CD4-positive, alpha-beta T cell treated with Interleukin-12 subunit alpha and Interleukin-12 subunit beta, for 1 hour (primary cell): ENCODE measurements at places on chromosomes 3 and 15.

DNA sequence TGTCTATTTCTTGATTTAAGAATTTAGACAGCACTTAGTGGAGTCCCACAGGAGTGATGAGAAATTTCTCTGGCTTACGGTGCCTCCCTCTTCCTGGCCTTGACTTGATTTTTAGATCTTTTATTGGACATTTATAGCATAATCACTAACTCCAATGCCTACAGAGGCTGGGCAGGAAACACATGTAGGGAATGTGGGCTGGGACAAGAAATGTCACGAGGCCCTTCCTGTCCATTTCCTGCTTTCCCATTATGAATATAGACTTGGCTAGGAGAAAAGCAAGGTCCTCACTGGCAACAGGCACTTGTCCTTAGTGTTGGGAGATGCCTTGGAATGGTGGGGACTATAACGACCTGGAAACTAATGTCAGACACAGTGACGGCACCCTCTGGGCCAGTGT is 100.3 kb downstream of the MYLK start:
- DNase-seq = no peak

DNA sequence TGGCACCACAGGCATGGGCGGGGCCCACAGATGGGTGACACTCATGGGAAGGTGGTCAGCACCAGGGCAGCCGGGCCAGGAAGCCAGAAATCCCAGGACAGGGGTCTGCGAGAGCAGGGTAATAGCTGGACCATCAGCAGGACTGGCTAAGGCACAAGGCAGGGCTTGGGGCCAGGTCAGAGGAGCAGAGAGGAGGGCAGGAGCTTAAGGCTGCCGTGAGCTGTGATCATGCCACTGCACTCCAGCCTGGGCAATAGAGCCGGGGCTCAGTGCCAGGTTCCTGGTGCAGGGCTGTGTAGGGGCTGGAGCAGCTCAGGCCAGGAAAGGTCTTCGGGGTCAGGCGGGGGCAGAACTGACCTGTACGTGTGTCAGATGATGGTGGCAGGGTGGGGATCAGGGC is 64.2 kb upstream of the LINGO1 start:
- DNase-seq = no peak

DNA sequence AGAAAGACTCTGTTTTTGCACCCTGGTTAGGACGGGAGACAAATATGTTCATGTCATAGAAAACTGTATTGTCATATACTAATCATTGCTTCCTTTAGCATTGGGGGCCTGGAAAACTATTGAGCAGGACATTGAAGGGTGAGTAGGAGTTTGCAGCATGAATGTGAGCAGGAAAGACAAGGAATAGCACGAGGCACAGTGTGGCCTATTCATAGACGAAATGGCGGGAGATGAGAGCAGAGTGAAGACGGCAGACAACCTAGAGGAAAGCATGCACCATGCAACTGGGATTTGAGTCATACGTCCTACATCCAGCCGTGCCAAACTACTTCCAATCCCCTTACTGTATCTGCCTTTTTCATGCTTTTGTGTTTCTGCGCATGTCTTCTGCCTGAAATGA is 508.1 kb downstream of the NTRK3 start:
- DNase-seq = no peak

GRCh38 chr3:132841621-132842020 is 119.4 kb upstream of the NPHP3 start:
- no peak for DNase-seq

GRCh38 chr3:32423534-32423933 is 31.9 kb downstream of the CMTM7 start:
- DNase-seq = no peak

GRCh38 chr15:87671289-87671688 is 585.2 kb downstream of the NTRK3 start:
- no peak for DNase-seq

DNA sequence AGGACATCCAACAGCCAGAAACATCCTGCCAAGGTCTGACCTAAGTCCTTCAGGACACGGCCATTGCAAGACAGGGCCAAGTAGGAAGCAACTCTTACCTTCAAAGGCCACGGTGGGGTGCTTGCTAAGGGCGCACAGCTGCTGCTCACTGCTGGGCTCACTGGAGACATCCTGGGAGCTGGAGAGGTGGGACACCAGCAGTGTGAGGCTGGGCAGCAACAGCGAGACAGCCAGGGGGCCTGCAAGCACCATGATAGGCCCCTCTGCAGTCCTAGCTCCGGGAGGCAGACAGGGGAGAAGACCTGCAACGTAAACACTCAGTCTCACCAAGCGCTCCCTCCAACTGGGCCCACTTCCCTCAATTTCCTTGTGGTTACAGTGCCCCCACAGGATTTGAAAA is 79.2 kb downstream of the SEMA5B start:
- DNase-seq = no peak

DNA sequence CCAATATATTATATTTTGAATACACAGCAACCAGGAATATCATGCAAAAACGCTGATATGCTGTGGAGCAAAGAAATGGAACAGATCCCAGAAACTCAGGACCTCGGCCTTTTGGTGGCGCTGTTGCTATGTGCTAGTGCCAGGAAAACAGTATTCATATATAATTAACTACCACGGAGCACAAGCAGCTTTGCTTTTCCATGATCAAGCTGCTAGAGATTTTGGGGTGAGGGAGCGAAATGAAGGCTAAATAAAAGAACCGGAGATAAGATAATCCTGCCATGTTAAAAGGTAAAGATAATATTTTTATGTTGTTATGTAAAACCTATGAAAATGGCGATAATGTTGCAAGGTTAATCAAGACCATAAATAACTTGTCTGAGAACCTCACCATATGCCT is 157.7 kb upstream of the FAM3D start:
- peak; percentile 6 for DNase-seq

DNA sequence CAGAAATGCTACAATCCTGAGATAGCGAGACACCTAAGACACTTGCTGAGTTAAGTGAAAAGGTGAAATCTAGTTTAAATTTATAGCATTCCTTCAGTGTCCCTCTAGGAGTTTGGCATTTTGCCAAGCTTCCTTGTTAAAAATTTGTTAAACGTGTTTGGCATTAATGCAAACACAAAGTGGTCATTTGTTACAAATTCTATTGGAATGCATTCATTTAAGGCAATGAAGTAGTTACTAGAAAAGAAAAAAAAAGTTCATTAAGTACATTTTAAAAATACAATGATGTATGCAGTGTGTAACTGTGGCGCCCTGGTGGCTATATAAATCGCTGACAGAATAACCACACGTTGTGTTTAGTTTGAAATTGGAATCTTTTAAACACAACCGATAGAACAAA is 31.3 kb upstream of the WNT5A start:
- no peak for DNase-seq

- DNase-seq = no peak
Measured at GRCh38 chr15:48090115-48090514, 30.7 kb upstream of the SLC24A5 start.

- DNase-seq = no peak
Measured at GRCh38 chr3:136211547-136211946, 15.4 kb upstream of the MSL2 start.

- no peak for DNase-seq
Measured at GRCh38 chr15:57384816-57385215, 8.5 kb downstream of the CGNL1 start.

DNA sequence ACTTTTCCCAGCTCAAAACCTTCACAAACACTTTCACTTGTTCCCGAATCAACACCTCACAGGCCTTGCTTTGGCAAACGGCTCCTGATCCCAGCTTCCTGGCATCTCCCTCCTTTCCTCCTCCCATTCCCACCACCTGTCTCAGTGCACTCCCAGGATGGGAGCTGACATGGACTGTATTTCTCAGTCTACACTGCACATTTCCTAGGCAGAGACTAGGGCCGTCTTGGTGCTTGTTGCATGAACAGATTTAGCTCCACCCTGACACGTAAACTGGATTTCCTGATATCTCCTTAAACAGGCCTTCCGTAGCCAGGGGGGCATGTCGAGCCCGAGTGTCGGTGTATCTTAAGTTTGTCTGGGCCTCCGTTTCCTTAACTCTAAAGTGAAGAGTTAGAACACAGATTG is 790 bp upstream of the WHAMM start:
- no peak for DNase-seq

DNA sequence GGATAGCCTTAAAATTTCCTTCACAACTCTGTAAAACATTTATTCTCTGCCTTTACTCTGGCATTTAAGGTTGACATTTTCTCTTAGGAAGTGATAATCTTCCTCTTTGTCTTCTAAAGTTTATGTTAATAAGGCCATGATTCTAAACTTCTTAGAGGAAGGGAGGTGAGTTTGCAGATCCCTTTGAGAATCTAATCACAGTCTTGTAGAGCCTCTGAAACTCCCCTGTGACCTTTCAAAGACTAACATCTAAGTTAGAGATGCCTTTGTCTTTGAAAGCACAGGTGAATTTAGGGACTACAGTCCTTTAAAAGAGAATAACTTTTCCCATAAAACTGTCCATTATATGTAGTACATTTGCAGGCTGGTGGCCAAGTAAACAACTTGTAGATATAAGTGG is 115.1 kb downstream of the PLCL2 start:
- no peak for DNase-seq

GRCh38 chr3:126797563-126797962 is 93.5 kb downstream of the CHCHD6 start:
- no peak for DNase-seq

DNA sequence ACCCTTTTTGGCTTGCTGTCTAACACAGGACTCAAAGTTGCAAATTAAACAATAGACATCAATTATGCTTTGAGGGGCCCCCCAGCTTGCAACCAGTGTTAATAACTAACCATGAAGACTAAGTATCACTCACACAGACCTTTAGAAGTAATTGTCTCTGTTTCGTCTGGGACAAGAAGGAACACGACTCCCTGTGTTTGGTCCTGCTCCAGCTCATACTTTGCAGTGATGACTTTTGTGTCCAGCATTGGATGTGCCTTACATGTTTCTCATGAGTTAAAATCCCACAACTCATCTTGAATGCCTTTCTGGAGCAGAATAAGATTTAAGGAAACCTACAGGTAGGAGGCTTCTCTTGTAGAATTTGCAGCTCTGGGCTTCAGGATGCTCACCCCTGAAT is 53.1 kb downstream of the GMNC start:
- no peak for DNase-seq

- DNase-seq = no peak
Measured at GRCh38 chr3:190155752-190156151, 35.1 kb upstream of the P3H2 start.

GRCh38 chr3:184639351-184639750 is 72.5 kb downstream of the MAGEF1 start:
- DNase-seq = no peak

GRCh38 chr15:67761343-67761742 is 64.0 kb upstream of the SKOR1 start:
- no peak for DNase-seq

- no peak for DNase-seq
Measured at GRCh38 chr3:101158374-101158773, 162.0 kb downstream of the IMPG2 start.

GRCh38 chr3:190323246-190323626 is 990 bp upstream of the CLDN1 start:
- DNase-seq = no peak

DNA sequence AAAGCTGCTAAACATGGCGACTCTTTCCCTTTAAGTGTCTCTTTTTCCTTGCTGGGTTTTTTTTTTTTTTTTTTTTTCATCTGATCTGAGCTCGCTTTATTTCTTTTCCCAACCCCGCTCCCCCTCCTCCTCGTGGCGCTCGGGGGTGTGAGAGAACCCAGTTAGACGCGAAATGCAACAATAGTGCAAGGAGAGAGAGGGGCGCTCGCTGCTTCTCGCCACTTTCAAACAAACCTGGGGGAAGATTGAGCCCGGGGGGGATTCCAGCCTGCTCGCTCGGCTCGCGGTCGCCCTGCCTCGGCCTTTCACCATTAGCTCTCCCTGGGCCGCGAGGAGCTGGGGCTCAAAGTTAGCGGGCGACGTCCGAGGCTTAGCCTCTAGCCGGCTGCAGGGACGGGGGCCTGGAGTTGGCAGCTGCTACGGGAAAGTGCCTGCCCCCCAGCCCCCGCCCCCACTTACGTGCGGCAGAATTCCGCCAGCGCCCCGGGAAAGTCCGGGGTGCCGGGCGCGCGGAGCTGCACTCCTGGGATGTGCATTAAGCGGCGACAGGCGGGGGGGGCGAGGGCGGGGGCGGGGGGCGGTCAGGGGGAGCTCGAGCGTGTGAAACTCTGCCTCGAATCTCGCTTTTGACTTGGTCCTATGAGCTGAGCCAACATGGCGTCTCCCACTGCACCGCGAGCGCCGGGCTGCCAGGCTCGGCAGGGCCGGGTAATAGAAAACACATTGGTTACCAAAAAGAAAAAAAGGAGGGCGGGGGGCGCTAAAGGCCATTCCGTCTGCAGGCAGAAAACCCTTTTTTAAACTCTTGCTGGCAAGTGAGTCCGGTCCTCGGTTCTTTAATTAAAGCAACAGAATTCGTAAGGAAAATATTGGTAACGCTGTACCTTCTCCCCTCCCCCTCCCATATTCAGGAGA is 10.4 kb downstream of the NR2F2 start:
- DNase-seq = no peak

GRCh38 chr15:27258287-27258686 is 287.3 kb downstream of the GABRG3 start:
- DNase-seq = no peak

GRCh38 chr3:39096775-39097174 is 10.7 kb downstream of the GORASP1 start:
- no peak for DNase-seq

DNA sequence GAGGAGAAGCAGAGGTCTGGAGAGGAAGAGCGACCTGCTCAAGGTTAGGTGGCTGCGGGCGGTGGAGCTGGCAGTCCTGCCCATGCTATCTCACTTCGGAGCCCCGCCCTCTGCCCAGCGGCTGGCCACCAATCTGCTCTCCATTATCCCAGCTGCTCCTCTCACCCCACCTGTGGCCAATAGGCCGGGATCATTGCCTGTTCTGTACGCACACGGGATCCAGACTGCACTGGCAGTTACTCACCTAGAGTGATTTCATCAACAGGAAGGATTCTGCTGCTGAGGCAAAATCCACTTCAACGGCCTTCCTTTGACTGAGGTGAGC is 100.6 kb downstream of the TLE3 start:
- DNase-seq = no peak

DNA sequence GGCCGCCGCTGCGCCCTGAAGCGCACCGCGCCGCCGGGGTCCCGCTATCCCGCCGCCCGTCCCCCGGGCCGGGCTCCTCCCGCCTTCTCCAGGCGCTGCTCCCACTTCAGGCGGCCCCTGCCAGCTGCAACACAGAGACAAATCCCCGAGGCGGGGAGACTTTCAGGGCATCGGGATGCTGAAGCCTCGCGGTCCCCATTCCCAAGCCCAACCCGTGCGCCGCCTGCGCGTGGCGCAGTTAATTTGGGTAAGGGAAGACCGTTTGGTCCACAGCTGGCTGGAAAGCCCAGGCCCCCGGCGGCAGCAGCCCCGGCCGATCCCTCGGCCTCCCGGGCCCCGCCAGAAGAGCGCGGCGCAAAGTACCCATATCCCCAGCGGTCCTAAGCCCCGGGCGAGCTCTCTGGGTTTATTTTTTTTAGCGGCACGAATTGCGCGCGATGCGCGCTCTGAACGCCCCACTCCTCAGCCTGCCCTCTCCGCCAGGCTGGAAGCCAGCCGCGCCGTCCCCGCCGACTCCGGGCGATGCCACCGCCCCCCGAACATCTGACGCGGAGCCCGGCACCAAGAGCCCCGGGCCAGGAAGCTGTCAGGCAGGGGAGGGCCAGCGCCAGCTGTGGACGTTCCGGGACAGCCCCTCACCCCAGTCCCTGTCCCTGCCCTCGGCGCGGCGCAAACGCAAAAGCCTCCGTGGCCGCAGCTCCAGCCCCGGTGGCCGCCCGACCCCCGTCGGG is 517 bp downstream of the FBN1 start:
- no peak for DNase-seq

- DNase-seq = no peak
Measured at GRCh38 chr3:197007296-197007940, 22.2 kb downstream of the MELTF start.

GRCh38 chr15:61169904-61170695 is 59.0 kb downstream of the RORA start:
- DNase-seq = peak; percentile 26

- DNase-seq = no peak
Measured at GRCh38 chr15:29062179-29062591, 176.4 kb downstream of the APBA2 start.
